ENCODE measurements at places on chromosomes 13 and 19. TPM values are rescaled to one million over a fixed set of nuclear protein-coding genes. Genes with fewer than 3 reads are reported as not detected.

Gene URAD
- total RNA-seq = not detected

Gene KLF1
- total RNA-seq = not detected

Gene LRG1
- total RNA-seq = not detected

Gene NAPSA
- 0.61 TPM for total RNA-seq

Gene ZNF729
- total RNA-seq = not detected

Gene BSPH1
- not detected for total RNA-seq

Gene CBARP
- not detected for total RNA-seq

Gene WDR88
- total RNA-seq = not detected

Gene ERICH6B
- total RNA-seq = not detected

GRCh38 chr13:48600374-48601364 is 53.1 kb upstream of the CYSLTR2 start:
- no peaks in the 10 kb centered on the region for H3K36me3 ChIP-seq
- H3K27ac ChIP-seq = no peak overlapping the region
- DNase-seq = no peak
- no peaks in the 10 kb centered on the region for H3K4me1 ChIP-seq

DNA sequence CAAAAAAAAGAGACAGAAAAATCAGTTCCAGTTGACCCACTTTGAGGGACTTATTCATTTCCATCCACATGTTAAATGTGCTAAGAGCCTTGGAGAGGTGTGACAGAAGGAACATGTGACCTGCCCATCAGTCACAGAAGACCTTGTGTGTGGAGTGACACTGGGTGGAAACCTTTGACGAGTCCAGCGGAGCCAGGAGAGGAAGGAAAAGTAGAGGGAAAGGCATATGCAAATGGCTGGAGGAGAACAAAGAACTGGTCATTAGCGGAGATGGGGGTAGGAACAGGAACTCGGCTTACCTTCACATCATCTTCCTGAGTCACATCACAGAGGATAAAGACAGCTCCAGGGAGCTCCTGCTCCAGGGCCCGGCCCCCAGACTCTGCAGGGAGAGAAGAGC is 2.3 kb downstream of the HSD17B14 start:
- H3K4me3 ChIP-seq = no peak overlapping the region
- peaks cover 23% of the 10 kb centered on the region for H3K4me1 ChIP-seq
- H3K27ac ChIP-seq = no peak overlapping the region
- H3K36me3 ChIP-seq = no peaks in the 10 kb centered on the region
- no peak for DNase-seq

- no peak for DNase-seq
- H3K36me3 ChIP-seq = no peaks in the 10 kb centered on the region
- peaks cover 37% of the 10 kb centered on the region for H3K27me3 ChIP-seq
- H3K4me3 ChIP-seq = peak overlapping the region; percentile 44
Measured at GRCh38 chr13:27954406-27954851, 14.7 kb downstream of the CDX2 start.

- no peaks in the 10 kb centered on the region for H3K27me3 ChIP-seq
- DNase-seq = no peak
- H3K36me3 ChIP-seq = no peaks in the 10 kb centered on the region
- no peaks in the 10 kb centered on the region for H3K4me1 ChIP-seq
- no peak overlapping the region for H3K4me3 ChIP-seq
Measured at GRCh38 chr13:89136678-89137077, 1465.5 kb downstream of the SLITRK5 start.

DNA sequence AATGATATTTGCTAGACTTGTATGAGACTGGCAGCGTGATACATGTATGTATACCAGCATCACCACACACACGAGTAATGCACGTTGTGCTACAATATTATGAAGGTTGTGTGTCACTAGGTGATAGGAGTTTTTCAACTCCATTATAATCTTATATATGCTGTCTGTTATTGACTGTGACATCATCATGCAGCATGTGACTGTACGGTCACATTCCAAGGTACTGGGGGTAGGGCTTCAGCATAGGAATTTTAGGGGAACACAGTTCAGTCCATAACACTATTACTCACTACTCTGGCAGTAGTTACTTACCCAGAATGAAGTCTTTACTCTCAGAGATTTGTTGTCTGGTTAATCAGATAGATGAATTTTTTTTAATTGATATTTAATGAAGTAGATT is 91.1 kb downstream of the CDK8 start:
- no peaks in the 10 kb centered on the region for H3K4me1 ChIP-seq
- no peak overlapping the region for H3K4me3 ChIP-seq
- no peak overlapping the region for H3K27ac ChIP-seq
- DNase-seq = no peak
- H3K27me3 ChIP-seq = no peaks in the 10 kb centered on the region

GRCh38 chr13:112899281-112900225 is 69.5 kb upstream of the MCF2L start:
- H3K27ac ChIP-seq = no peak overlapping the region
- no peaks in the 10 kb centered on the region for H3K36me3 ChIP-seq
- peaks cover 14% of the 10 kb centered on the region for H3K4me1 ChIP-seq
- no peak overlapping the region for H3K4me3 ChIP-seq
- DNase-seq = no peak

DNA sequence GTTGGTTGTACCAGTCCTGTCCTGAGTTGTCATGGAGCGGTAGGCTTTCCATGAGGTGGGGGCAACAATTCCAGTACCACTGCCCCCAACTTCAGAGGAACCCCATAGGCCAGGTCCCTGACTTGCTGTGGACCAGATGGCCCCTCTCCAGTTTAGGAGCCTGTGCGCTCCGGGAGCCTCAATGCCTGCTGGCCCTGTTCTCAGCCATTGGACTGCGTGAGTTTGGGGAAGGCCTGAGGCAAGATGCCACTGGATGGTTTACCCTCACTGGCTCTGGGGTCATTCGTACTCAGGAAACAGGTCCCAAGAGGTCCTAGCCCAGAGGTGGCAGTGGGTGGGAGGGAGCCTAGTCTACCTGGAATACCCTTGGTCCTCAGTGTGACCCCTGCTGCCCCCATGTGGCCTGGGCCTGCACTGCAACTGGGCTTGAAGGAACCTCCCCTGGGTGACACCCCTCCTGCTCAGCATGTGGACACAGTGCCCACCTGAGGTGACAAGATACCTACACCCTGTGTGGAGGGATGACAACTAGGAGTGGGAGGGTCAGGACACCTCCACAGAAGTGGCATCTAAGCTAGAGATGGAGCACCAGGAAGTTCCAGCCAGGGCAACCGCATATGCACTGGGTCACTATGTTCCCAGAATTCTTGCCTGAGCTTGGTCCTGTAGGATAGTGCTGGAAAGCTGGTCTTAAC is 6.0 kb upstream of the PRR19 start:
- H3K4me3 ChIP-seq = no peak overlapping the region
- H3K36me3 ChIP-seq = peaks cover 38% of the 10 kb centered on the region
- DNase-seq = peak; percentile 87
- peaks cover 24% of the 10 kb centered on the region for H3K4me1 ChIP-seq
- no peak overlapping the region for H3K27ac ChIP-seq
- H3K27me3 ChIP-seq = no peaks in the 10 kb centered on the region

DNA sequence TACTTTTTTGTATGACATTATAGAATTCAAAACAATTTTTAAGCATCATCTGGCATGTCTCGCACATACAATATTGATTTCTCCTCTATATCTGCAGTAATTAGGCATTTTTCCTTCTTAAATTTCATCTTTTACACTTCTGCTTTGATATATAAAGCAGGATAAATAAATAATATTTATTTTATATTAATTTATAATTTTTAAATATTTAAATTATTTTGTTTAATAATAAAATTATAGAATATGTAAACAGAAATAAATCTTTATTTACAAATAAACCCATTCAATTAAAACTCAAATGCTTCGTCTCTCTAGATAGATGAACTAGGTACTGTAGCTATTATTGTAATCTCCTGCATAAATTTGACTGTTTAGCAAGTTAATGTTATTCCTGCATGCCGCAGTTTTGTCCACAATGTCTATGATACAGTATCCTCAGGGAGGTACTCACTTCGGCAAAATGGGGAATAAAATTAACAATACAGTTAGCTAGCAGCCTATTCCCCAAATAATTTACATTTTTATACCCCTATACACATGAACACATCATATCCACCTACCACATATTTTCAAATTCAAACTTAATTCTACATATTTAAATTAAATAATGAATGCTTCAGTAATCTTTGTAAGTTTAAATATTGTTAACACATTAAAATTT is 473.6 kb upstream of the SLC10A2 start:
- no peak for DNase-seq
- no peaks in the 10 kb centered on the region for H3K36me3 ChIP-seq
- no peaks in the 10 kb centered on the region for H3K4me1 ChIP-seq

DNA sequence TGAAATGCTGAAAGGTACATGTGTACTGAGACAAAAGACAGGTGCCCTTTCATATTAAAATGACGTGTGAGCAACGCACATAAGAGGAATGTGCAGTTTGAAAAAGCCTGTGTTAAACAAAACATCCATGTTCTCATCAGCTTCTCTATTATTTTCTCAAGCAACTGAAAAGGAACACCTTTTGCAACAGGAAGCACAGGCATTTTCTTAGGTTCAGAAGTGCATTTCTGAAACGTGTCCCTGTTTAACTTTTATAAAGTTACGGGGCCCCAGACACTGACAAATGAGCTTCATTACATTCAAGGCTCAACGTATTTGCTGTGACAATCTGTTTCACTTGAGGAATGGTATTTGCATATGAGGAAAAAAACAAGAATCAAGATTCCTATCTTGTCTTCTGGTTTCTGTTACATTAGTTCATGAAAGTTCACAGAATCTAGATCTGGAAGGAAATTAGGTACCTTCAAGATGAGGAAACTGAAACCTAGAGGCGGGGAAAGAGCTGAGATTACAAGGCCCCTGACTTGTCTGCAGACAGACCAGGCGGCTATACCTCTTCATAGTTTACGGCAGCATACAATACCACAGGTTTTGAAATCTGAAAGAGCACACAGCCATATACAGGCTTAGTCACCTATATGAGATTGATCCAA is 431.7 kb downstream of the KLF12 start:
- H3K4me3 ChIP-seq = peak overlapping the region; percentile 40
- peaks cover 24% of the 10 kb centered on the region for H3K36me3 ChIP-seq
- H3K27ac ChIP-seq = peak overlapping the region; percentile 70
- peaks cover 21% of the 10 kb centered on the region for H3K4me1 ChIP-seq
- no peaks in the 10 kb centered on the region for H3K27me3 ChIP-seq

GRCh38 chr19:51365211-51365964 is 800 bp downstream of the ETFB start:
- peaks cover 65% of the 10 kb centered on the region for H3K4me1 ChIP-seq
- H3K36me3 ChIP-seq = no peaks in the 10 kb centered on the region
- H3K27me3 ChIP-seq = no peaks in the 10 kb centered on the region
- H3K4me3 ChIP-seq = peak overlapping the region; percentile 90

- no peaks in the 10 kb centered on the region for H3K27me3 ChIP-seq
- DNase-seq = no peak
- no peaks in the 10 kb centered on the region for H3K36me3 ChIP-seq
- no peak overlapping the region for H3K4me3 ChIP-seq
- no peak overlapping the region for H3K27ac ChIP-seq
Measured at GRCh38 chr13:34523406-34523805, 418.7 kb upstream of the NBEA start.

- H3K36me3 ChIP-seq = peaks cover 17% of the 10 kb centered on the region
- H3K4me3 ChIP-seq = no peak overlapping the region
- peaks cover 72% of the 10 kb centered on the region for H3K4me1 ChIP-seq
- no peaks in the 10 kb centered on the region for H3K27me3 ChIP-seq
Measured at GRCh38 chr13:99288089-99288488, 19.1 kb downstream of the GPR183 start.

DNA sequence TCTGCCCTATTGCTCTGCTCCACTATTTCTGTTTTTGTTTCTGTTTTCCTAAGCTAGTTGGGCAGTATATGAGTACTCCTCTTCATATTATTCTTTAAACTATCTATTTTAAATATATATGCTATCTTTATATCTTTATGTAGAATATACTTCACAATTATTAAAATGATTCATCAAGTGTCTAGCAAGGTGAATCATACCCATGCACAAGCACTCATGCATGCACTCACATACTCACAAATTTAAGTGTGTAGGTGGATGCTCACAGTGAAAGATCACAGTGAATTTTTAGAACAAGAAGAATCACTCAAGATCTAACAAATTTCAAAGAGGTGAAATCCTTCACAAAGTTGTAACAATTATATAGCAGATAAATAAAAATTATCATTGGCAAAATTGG is 435.6 kb upstream of the SLITRK5 start:
- H3K4me1 ChIP-seq = no peaks in the 10 kb centered on the region
- H3K27me3 ChIP-seq = no peaks in the 10 kb centered on the region
- no peak overlapping the region for H3K27ac ChIP-seq
- DNase-seq = no peak
- H3K4me3 ChIP-seq = no peak overlapping the region
- no peaks in the 10 kb centered on the region for H3K36me3 ChIP-seq

- no peak overlapping the region for H3K4me3 ChIP-seq
- H3K27ac ChIP-seq = no peak overlapping the region
- H3K27me3 ChIP-seq = no peaks in the 10 kb centered on the region
- H3K36me3 ChIP-seq = peaks cover 6% of the 10 kb centered on the region
- peaks cover 63% of the 10 kb centered on the region for H3K4me1 ChIP-seq
Measured at GRCh38 chr13:109782823-109783431, 3.5 kb downstream of the IRS2 start.

DNA sequence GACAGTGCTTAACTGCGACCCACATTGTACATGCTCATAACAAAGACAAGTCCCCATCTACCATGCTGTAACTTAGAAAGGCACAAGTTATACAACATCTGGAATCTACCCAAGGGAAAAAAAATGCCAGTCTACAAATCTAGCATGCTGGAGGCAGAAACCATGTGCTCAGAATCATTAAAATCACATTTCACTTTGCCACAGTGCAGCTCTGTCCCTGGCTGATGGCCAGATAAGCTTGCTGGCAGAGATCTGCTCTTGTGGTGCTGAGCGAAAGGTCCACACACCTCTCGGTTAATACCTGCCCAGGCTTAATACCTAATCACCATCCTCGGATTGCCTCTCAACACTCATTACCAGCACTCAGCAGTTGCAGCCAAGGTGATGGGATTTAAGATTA is 74.1 kb upstream of the UQCRFS1 start:
- no peaks in the 10 kb centered on the region for H3K4me1 ChIP-seq
- no peak overlapping the region for H3K27ac ChIP-seq
- DNase-seq = no peak
- H3K36me3 ChIP-seq = no peaks in the 10 kb centered on the region
- peaks cover 4% of the 10 kb centered on the region for H3K27me3 ChIP-seq

DNA sequence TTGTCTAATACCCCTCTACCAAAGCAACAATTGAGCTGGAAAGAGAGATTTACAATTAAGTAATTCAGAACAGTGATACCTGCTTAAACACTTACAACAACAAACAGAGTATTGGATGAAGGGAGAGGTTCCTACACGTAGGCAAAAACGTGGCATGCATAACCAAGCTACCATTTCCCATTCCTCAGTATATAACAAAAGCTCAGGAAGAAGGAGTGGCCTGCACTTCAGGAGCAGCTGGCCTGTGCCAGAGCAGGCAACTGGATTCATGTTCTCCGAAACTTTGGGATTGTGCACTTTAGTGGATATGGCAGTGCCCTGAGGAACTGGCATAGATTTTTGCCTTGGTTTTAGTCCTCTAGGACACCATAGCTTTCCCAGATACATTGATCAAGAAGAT is 630.2 kb upstream of the PCDH9 start:
- H3K4me3 ChIP-seq = no peak overlapping the region
- no peak overlapping the region for H3K27ac ChIP-seq
- no peaks in the 10 kb centered on the region for H3K36me3 ChIP-seq
